Dermis blood vessel endothelial cell (primary cell): ENCODE measurements at places on chromosomes 4 and X. TPM values are rescaled to one million over a fixed set of nuclear protein-coding genes. Genes with fewer than 3 reads are reported as not detected.

DNA sequence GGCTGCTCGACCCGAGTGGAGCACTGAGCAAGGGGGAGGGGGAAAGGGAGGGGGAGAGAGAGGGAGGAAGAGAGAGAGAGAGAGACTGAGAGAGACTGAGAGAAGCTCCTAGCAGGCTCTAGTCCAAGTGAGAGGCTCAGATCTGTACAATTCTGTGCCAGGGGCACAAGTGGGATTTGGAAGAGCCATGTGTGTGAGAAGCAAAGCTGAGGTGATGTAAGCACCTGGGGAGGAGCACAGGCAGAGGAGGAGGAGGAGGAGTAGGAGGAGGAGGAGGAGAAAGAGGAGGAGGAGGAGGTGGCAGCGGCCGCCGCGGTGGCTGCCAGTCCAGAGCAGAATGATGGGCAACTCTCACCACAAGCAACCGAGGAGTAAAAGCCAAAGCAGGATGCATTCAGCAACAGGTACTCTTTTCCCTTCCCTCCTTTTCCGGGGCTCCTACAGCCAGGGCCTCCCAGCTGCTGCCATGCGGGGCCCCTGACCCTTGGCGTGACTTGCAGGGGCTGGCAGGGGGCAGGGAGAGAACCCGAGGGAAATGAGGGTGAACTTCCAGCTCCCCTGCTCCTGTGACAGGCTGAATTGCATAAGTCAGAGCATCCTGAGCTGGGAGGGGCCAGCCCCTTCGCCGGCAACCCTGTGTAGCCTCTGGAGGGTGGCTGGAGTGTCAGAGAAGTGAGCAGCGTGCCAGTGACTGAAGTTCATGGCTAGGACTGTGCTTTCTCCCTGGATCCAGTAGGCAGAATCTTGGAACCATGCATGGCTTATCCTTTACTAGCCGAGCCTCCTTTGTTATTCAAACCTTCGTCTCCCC lies 62.2 kb downstream of the RTL5 start:
- DNase-seq: no peak

DNA sequence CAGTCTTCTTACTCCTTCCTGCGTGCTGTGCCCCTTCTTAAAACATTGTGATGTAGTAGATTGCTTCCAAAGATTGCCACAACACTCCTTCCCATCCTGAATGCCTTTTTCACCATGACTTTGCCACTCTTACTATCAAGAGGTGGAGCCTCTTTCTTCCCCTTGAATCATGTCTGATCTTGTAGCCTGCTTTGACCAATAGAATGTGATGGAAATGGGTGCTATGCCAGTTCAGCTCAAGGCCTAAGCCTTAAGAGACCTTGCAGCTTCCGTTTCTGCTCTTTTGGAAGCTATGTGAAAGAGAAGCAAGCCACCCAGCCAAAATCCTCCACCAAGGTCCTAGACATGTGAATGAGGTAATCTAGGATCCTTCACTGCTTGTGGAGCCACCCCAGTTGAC lies 31.6 kb upstream of the RP2 start:
- DNase-seq: no peak

TMPRSS11F gene
- not detected in 2 replicates for total RNA-seq

- DNase-seq: no peak
These were observed 307.5 kb upstream of the HAND2 start for GRCh38 chr4:173837517-173837916.

DNA sequence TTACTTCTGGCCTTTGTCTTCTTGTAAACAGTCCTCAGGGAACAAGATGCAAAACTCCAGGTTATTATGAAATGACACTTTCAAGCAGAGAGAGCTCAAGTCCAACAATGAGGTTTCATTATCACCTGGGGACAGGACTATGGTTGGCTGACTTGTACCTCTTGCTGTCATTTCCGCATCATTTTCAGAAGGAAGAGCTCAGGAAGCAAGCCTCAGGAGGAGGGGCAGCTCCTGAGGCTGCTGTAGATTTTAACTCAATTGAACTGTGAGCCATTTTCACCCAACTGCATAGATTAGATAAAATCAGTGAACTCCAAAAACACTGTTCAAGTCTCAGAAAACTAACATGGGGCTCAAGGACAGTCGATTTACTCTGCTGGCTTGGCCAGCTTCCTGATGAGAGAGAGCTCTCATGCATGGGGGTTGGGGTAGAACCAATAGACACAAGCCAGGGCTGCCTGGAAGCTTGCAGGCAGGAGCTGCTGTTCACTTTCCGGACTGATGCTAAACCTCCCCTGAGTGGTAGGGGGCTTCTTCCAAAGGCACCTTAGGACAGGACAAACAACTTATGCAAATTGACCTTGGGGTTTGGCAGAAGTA lies 23.6 kb downstream of the TMEM255A start:
- DNase-seq: no peak

DNA sequence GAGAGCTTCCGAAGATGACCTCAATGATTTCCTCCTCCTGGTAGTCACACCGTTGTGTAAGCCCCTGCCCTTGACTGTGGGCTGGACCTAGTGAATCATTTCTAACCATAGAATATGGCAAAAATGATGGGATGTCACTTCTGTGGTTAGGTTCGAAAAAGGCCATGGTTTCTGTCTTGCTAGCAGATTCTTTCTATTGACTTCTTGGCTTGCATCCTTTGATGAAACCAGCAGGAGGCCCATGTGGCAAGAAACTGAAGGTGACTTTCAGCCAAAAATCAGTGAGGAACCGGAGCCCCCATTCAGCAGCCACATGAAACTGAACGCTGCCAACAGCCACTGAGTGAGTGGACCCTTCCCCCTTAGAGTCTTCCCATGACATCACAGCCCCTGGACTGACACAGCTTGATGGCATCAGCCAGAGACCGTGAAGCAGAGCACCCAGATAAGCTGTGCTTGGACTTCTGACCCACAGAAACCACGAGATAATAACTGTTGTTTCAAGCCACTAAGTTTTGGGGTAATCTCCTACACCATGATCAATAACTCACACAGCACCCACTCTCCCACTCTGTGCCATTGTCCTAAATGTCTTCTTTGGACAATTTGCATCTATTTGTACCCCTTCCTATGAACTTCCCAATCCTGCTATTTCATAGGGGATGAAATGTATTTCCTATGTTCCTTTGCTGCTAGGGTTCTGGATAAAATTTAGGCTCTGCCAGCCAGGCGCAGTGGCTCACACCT lies 148.0 kb upstream of the STX18 start:
- DNase-seq: no peak

DNA sequence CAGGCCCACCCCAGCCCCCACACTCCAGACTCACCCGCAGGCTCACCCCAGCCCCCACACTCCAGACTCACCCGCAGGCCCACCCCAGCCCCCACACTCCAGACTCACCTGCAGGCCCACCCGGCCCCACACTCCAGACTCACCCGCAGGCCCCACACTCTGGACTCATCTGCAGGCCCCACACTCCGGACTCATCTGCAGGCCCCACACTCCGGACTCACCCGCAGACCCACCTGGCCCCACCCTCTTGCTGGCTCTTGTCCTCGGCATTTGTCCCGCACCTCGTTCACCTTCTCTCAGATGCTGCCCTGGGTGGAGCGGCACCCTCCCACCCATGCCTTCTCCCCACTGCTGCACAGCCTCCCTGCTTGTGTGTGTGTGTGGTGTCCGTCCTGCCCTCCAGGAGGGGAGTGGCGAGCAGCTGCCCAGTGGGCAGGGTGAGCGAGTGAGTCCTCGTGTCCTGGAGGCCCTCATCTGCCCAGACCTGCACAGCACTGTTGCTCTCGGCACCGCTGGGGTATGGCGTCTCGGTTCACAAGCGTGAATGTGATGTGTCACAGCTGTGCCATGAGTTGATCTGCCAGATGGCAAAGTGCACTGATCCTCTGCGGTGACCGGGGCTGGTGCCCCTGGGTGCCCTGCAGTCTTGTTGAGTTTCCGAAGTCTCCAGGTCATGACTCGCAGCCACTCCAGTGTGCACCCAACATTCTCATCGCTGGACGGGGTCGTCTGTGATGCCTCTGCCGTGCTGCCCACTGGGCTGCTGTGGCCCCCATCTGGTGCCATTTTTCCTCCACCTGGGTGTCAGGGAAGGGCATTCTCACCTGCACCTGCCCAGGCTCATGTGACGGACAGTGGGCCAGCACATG lies 27.7 kb downstream of the MAEA start:
- no peak for DNase-seq

- no peak for DNase-seq
These were observed 38.6 kb upstream of the AMELX start for GRCh38 chrX:11254417-11255109.

- no peak for DNase-seq
These were observed 69.2 kb downstream of the FBXO8 start for GRCh38 chr4:174214101-174214878.

- peak; percentile 73 for DNase-seq
These were observed 95.4 kb upstream of the NUDT6 start for GRCh38 chr4:123017636-123018395.

DNA sequence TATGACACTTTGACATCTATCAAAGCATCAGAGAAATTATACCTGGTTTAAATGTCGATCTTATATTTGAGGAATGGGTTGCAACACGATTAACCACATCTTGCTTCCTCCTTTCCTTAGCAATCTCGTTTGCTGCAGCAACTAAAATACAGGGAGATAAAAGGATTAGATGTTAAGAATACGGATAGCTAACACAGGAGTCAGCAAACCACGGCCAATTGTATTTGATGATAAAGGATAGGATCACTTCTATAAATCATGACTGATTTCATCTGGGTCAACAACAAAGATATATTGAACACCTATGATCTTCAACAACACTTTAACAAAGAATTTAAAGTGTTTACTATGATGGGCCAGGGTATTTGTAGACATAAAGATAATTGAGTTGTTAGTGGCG lies 5.0 kb downstream of the MAP7D3 start:
- DNase-seq: no peak

DNA sequence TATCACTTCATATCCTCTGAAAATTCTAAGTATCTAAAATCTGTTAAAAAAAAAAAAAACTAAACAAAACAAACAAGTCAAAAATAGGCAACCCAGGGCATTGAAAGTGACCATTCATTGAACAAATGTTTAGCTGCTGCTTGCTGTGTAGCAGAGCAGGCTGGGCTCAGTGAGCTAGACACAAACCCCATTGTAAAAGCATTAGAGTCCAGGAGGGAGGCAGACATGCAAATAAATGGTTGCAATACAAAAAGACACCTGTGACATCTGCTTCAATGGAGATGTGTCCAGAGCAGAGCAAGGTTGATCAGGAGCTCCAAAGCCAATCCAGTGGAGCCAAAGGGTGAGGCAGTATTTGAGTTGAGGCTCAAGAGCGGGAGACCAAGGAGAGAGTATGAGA lies 267.3 kb upstream of the GATB start:
- DNase-seq: no peak

GSX2 gene
- total RNA-seq: 0.33 TPM in 1 of 2 replicates, not detected in the other

GRCh38 chr4:77790146-77790545 lies 29.0 kb downstream of the CNOT6L start:
- no peak for DNase-seq

KIT gene
- total RNA-seq: 5.6 and 12.9 TPM in 2 replicates

DNA sequence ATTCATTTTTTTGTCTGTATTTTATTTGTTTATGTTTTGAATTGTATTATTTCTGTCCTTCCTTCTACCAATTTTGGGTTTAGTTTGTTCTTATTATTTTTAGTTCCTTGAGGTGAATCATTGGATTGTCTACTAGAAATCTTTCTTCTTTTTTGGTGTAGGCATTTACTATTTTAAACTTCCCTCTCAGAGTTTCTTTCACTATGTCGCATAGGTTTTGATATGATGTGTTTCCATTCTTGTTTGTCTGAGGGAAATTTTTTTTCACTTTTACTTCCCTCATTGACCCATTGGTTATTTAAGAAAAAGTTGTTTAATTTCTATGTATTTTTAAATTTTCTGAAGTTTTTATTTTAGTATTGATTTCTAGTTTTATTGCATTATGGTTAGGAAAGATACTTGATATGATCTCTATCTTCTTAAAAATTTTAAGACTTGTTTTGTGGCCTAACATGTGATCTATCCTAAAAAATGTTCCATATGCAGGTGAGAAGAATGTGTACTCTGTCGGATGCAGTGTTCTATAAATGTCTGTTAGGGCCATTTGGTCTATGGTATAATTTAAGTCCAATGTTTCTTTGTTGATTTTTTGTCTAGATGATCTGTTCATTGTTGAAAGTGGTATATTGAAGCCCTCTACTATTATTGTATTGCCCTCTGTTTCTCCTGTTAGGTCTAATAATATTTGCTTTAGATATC lies 68.8 kb downstream of the IL15 start:
- no peak for DNase-seq

GRCh38 chrX:50805276-50805675 lies 8.7 kb downstream of the SHROOM4 start:
- no peak for DNase-seq

GRCh38 chr4:74471264-74471663 lies 26.3 kb downstream of the AREG start:
- DNase-seq: no peak

DNA sequence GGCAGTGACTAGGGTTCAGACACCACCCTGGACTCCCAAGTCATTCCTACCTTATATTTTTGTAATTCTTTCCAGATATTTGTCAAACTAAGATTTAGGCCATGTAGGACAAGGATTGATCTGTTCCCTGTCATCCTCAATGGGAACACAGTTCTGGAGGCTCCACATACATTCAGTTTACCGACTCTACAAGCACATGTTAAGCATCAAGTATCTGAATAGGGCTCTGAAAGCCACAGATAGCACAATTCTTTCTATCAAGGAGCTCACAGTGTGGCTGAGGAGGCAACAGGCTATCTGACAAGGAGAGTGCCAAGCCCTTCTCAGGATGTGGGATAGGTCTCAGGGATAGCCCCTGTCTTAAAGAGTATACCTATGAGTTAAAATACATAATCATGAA lies 37.0 kb upstream of the CXCL8 start:
- DNase-seq: no peak

DNA sequence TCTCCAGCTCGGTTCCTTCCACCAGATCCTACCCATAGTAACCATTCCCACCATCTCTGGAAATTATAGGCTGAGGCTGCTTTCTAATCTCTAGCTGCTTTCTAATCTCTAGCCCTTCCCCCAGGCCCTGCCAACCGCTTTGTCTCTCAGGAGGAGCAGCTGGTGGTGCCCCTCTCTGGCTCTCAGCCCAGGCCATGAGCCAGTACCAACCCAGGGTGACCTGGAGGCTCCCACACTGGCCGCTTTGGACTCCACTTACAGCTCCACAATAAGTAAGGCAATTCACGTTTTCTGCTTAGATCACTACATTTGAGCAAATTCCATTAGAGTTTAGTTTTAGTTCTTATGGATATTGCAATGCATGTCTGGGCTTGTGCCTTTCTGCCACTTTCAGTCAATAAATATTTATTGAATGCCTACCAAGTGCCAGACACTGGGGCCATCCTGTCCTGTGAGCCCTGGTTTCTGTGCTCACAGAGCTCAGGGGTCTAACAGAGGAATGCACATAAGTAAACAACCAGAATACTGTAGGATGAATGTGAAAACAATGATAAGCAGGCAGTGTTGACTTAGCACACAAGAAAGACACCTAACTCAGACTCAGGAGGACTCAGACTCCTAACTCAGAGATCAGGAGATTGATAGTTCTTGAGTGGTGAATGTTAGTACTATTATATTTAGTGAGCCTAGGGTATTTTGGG lies 38.9 kb downstream of the SMC1A start:
- DNase-seq: no peak
